A673 (cell line): ENCODE measurements at places on chromosomes 12 and 14. TPM values are rescaled to one million over a fixed set of nuclear protein-coding genes. Genes with fewer than 3 reads are reported as not detected.

DNA sequence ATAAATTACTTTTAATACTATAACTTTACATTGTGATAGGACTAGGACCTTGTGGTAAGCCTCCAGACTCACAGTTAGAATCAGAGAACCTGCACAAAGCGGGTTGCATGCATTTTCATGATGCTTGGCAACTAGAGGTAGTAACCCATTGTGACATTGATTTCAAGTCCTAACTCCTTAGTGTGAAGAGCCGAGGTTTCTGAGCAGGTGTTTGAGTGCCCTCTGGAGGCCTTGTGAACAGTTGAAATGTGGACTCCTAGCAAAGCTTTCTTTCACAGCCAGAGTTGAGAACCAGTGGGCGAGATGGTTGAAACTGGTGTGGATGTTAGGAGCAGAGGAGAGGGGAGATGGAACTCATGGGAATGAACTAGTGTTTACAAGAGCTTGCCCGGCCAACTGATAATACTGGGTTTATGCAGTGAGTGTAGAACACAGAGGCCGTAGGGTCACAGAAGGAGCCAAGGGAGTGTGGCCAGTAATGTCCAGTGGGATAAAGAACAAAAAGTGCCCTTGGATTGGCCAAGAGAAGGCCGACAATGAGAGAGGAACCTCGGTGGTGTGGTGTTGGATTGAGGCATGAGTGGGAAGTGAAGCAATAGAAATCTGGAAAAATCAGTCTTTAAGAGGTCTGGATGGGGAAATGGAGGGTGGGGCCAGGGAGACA lies 10.9 kb downstream of the ZNF664 start:
- peak; percentile 68 for DNase-seq

DNA sequence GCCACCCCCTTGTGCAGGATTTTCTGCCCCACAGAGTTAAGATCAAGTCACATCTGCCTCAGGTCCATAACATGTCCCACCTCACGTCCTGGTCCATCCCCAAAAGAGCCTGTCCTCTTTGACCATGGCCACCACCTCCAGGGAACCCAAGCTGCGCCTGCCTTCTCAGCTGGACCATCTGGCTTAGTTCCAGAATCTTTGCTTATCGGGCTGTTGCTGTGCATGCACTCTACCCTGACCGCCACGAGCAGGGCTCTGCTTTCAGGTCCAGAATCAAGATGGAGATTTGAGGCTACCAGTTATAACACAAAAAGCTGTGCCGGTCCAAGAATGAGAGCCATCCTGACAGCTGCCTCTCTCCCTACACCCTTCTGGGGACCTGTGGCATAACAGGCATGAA lies 326.7 kb downstream of the DPF3 start:
- DNase-seq = no peak

The CTSG gene
- not detected in 2 replicates for total RNA-seq

- DNase-seq = no peak
These were observed 622.4 kb downstream of the SLC6A15 start for GRCh38 chr12:84290168-84290567.

DNA sequence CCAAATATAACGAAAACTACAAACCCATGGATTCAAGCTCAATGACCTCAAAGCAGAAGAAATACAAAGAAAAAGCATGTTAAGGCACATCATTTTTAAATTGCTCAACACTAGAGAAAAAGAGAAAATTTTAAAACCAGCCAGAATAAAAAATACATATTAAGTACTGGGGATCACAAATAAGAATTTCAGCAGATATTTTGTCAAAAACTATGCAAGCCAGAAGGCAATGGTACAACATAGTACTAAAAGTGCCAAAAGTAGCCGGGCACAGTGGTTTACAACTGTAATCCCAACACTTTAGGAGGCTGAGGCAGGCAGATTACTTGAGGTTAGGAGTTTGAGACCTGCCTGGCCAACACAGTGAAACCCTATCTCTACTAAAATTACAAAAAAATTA lies 10.2 kb downstream of the SGPP1 start:
- peak; percentile 46 for DNase-seq

The NANOG gene
- not detected in 2 replicates for total RNA-seq

DNA sequence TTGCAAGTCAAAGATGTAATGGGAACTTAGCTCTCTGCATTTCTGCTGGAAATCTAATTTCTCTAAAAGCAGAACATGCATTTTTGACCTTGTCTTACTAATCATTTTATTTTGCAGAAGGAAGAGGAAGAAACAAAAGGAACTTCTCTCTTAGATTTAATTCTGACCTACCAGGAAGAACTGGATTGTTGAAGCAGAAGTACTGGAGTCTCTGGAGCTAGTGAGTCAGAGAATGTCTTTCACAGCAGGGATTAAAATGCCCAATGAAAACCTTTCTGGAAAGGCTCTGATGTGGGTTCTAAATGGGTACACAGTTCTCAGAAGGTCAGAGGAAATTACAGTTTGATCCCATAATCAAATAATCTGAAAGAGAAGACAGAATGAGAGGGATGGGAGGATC lies 70.8 kb upstream of the GNG2 start:
- no peak for DNase-seq

The FIGNL2 gene
- total RNA-seq = 0.21 and 0.33 TPM in 2 replicates

The CMTM5 gene
- total RNA-seq = not detected in 2 replicates

The ASB8 gene
- total RNA-seq = 23.5 and 24.1 TPM in 2 replicates

DNA sequence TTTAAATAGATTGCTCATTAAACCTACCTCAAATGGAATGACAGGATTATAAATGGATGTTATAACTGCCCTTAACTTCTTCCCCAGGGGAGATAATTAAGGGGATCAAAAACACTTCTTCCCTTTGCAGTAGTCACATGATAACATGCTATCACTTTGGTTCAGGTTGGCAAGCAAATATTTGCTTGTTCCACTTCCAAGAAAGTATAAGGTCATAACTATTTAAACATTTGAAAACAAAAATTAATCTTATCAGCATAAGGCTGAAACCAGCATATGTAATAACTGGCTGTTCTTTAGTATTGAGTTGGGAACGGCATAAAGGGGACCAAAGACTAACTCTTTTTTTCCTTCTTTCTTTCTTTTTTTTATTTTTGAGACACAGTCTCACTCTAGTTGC lies 2.4 kb upstream of the LYZ start:
- DNase-seq = no peak

DNA sequence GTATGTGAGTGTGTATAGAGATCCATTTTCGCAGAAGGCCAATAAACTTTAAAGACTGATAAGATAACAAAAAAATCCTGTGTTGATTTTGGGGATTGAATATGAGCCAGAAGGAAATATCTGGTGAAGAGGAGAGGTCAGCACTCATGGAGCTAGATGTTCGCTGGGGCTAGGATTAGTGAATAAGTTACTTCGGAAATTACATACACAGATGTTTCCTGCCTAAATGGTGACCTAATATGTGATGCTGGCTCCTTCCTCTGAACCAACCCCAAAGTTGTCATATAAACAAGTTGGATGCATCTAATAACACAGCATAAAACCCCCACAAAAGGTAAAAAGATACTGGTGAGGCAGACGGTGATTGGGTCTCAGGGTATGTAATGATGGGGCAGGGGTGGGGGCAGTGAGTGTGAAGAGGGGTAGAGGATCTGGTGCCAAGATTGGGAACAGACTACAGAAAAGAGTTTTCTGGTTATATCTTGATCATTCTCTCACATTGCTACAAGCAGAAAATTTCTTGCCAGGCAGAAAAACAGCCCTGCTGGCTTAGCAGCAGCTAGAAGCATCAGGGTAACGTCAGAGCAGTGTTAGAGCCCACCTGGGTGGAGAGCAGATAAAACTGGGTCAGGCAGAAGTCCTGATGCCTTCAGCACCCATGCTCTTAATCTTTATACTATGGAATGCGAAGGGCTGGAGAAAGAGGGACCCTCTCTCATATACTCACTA lies 140.4 kb upstream of the GZMB start:
- DNase-seq = no peak

The TESPA1 gene
- not detected in 2 replicates for total RNA-seq

- DNase-seq = no peak
These were observed 19.9 kb upstream of the PHC1 start for GRCh38 chr12:8894378-8894777.

DNA sequence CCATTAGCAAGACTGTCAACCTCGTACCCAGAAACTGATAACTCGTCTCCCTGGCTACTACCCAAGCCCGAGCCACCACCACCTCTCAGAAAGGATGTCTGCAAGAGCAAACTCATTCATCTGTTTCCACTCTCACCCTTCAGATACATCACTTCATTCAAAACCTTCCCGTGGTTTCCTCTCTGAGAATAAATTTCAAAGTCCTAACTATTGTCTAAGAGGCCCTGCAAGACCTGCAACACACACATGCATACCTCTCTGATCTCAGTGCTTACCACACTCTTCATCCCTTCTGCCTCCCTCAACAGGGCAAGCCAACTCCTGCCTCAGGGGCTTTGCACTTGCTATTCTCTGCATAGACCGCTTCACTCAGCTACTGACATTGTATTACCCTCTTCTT lies 40.6 kb downstream of the PPP1R13B start:
- no peak for DNase-seq

DNA sequence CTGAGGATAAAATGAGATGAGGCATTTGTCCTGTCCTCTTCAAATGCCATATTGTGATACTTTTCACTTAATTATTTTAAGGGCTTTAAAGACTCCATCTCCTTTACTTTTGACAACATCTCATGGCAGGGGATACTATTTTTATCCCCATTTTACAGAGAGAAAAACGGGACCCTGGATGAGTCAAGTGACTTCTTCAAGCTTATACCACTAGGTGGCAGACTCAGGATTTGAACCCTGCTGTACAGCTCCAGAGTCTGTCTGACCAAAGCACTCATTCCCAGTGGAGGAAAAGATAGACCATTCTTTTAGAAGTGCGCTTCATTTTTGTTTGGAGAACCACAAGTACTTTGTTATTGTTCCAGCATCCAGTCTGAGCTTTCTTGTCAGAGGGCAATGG lies 1.7 kb upstream of the SMOC1 start:
- DNase-seq = peak; percentile 35

The DHH gene
- total RNA-seq = 0.22 and 0.39 TPM in 2 replicates

DNA sequence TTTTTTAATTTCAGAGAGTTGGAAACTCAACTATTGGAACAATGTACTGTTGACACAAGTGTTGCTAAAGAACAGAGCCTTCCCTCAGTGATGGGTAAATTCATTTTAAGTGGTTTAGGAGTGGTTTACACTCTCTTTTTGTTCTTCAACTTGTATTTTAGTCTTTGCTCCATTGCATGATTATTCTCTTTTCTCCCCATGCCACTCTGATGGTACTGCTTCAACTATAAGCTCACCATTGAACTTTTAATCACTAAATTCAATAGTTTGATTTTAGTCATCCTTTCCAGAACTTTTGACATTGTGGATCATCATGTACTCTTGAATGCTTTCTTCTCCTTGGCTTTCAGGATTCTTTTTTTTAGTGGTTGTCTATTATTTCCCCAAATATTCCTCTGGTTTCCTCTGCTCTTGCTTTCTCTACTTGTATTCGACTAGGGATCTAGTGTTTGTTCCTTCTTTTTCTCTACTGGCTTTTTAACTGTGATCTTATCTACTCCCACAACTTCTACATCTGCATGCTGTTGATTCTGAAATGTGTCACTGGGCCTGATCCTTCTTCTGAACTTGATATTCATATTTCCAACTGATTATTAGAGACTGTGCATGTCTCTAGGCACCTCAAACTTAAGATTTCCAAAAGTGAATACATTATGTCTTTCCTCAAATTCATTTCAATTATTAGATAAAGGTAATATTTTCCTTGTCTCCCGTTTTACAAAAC lies 15.4 kb downstream of the ACTR10 start:
- no peak for DNase-seq

DNA sequence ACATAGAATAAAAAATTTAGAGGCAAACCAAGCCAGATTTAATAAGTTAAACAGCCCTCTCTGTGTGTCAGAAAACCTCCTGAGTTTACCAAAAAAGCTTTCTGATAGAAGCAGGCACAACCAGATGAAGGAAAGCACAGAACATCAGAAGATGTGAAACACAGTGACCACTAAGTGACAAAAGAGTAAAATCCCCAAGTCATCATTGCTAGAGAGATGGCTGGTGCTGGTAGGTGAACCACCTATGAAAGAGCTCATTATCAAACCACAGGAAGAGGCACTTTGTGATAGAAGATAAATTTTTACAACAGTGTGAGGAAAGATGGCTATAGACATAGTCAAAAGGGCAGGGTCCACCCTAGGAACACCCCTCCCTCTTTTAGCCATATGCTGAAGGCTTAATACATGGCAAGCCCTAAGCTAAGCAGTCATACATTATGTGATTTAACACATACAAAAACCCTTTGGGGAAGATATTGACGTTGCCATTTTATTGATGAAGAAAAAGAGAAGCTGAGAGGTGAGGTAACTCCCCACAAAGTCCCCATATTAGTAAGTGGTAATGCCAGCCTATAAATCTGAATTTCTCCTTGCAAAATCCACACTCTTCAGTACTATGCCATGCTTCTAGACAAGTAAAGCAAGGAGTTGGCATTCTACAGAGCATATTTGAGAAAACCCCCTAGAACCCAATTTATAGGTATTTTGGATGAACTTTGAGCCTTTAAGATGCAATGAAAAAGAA lies 449.9 kb downstream of the LRIG3 start:
- no peak for DNase-seq

The VDR gene
- total RNA-seq = 0.43 and 0.76 TPM in 2 replicates

The PSMD9 gene
- total RNA-seq = 78.3 and 86.4 TPM in 2 replicates

DNA sequence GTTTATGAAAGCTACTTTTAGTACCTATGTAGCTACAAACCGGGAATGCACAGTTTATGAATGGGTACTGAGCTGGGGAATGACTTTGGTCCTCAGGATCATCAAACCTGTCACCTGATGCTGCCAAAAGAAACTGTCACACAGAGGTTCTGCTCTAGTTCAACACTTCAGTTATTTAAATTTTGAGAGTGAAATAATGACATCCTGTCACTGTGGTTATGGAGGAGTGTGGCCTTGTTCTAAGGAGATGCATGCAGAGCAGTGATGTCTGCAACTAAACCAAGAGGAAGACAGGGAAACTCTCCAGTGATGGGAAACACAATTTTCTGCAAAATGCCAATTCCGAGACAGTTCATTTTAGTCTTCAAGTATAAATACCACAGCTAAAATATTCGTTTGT lies 4.8 kb upstream of the AEBP2 start:
- no peak for DNase-seq

DNA sequence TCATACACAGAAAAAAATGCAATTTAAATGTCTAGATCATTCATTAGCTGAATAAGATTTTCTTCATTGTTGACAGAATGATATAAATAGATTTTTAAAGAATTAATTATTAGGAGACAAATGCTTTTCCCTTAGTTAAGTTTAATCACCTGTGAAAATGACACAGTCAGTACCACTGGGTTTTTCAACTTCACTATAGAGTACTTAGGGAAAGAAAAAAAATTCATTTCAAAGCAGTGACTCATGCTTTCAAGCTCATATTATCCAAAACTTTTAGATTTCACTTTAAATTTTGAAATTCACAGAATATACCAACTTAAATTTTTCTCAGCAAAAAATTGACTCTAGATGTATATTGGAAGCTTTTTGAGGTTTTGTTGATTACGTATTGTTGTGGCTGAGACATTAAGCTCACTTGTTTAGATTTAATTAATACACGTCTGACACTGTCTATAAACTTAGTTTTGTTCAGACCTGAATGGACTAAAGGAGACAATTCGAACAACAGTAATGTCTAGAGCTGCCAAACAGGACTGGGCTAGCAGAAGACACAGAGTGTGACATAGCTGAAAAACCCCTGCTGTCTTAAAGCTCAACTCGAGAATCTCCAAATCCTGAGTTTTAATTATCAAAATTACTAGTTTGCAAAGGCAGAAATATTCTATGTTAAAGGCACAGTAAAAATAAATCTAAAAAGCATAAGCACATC lies 1.6 kb downstream of the MGAT4C start:
- DNase-seq = no peak

- DNase-seq = no peak
These were observed 46.3 kb upstream of the BCL11B start for GRCh38 chr14:99318091-99318958.
